Small intestine (tissue), 16 donors: ENCODE measurements at places on chromosomes 3 and 15.

DNA sequence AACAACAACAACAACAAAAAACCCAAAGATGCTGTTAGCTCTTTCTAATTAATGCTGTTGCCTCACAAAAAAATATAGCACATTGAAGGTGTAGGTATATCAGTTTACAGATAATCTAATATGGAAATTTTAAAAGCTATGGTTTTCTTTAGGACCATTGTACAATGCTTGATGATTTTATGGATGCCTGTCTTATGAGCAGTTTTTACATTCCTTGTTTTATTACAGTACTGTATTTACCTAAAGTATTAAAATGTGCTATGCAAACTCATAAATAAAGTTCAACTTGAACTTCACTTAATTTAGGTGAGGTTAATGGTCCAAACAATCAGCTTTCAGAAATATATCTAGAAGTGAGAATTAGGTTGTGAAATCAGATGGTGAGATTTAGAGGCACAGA, 212.2 kb upstream of the GOLIM4 start:
- no peak for DNase-seq

- peak; percentile 12 for DNase-seq
Measured at GRCh38 chr15:90597577-90597976, 67.9 kb downstream of the CRTC3 start.

GRCh38 chr3:21544076-21544462, 206.9 kb downstream of the ZNF385D start:
- DNase-seq = no peak

DNA sequence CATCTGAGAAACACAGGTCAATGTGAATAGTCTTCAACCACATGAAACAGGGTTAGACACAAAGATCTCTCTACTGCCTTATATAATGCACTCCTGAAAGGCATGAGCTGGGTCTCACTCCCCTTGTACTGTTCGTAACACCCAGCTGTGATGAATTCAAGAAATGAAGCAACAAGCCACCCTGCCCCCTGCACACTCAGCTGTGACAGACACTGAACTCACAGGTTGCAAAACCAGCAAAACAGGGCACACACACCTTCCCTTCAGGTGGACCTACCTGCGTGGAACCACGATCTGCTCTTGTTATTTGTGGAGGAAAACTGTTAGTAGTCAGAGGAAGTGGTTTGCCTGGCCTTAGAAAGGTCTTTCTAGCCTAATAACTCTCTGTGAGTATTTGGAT, 64.5 kb downstream of the CERS3 start:
- DNase-seq = no peak

DNA sequence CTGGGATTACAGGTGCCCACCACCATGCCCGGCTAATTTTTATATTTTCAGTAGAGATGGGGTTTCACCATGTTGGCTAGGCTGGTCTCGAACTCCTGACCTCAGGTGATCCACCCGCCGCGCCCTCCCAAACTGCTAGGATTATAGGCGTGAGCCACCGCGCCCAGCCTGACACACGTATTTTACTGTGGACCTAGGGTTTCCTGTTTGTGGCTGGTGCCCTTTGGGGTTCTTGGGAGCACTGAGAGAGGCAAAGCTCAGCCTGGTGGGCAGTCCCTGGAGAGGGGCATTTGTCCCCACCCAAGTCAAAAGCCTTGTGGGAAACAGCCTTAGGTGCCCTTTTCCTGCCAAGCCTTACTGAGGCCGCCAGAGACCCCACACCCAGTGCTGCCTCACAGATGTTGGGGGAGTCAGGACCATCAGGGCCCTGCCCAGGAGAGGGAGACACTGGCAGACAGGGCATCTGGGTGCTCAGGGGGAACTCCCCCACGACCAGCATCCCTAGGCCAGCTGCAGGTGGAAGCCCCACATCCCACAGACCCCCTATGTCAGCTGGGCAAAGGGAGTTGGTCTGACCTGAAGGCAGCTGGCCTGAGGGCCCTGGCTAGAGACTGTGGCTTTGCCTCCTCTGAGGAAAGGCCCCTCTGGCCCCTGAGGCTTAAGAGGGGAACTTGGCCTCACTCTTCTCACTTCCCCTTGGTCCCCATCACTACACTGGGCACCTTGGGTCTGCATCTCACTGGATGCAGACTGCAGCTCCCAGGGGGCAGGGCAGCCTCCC, 35.1 kb downstream of the DNAH1 start:
- no peak for DNase-seq

DNA sequence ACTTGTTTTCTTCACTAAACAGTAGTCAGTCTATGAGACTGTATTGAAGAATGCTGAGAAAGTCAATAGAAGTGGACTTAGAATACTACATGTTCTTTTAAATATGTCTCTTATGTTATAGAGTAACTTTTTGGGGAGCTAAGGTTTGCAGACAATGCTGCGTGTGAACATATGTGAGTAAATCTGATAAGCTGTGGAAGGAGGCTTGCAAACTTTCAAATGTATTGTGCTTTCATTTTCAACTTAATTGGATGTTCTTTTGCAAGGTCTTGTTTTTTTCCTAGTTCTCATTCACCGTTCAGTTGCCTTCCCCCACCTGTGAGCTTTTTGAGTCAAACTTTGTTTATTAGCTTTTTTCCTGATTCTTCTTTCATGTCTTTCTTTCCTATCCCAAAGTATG, 176.2 kb downstream of the LPP start:
- no peak for DNase-seq

DNA sequence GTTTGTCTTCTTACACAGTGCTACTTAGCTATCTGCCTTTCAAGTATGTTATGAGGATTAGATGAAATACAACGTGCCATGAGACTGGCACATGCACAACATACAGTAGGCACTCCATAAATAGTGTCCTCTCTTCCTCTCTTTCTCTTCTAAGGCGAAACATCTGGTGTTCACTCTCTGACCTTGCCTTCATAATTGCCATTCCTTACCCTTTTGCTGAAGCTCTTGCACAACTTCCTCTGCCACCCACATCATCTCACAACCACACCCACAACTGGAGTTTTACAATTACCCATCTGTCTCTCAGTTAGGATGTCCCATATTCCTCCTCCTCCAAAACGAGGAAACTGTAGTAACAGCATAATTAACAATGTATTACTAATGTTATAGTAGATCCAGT, 26.4 kb upstream of the ACP3 start:
- DNase-seq = peak; percentile 41

DNA sequence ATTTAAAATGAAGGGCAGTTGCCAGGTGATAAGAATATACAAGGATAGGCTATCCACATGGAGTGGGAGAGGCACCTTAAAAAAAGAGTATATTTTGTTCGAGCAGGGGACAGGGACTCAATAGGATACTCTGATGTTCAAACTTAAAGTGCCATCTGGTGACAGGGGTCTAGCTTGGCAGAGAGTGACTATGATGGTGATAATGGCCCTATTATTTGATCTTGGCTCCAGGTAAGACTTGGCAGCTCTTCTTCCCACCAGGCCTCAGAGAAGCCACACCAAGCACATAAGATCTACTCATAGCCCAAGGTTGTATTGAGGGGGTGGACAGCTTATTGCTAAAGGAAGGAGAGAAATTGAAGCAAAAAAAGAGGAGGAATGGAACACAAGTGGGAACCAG, 109.0 kb upstream of the MANF start:
- no peak for DNase-seq

DNA sequence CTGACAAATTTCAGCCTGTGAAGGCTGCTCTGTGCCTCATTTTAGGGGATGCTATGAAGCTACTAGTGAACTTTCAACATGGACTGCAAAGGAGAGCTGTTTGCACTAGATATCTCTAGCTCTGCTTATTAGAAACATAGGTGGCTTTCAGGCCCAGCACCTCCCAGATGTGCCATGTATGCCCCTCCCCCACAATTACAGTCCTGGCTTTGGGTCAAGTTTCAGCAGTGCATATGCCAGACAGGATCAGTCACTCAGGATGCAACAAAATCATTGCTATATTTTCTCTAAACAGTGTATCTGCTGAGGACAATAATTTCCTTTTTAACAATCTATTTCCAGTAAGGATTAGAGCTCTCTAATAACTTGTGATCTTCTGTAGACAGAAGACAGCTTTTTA, 178.8 kb upstream of the STAC start:
- no peak for DNase-seq

DNA sequence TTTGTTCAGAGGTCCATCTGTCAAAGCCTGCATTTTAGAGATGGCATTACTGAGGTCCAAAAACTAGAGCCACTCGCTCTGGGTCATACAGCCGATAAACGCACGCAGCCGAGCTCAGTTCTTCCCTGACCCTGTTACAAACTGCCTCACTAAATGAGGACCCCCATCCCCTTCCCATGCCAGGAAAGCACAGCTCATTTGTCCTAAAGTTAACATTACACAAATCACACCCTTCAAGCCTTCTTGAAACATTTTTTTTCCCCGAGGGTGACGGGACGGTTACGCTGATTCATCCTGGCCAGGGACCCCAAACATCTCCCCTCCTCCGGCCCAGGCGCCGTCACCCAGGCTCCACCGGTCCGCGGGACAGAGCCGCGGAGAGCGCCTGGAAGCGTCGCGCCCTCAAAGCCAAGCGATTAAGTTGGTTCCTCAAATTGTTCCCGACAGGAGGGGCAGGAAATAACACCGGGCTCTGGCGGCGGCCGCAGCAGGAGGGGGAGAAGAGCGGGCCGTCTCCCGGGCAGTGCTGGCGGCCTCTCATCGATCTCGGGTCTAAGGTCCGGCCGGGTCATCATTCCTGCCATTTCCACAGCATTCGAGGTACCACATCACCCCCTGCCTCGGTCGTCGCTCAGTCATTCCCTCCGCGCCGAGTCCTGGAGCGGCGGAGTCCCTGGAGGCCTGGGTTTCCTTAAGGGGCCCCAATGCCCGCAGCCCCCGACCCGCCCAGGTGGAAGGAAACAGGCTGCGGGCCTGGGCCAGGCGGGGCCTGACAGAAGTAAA, 619 bp upstream of the CMTM8 start:
- peak; percentile 66 for DNase-seq

- no peak for DNase-seq
Measured at GRCh38 chr3:11539218-11539617, 104.5 kb downstream of the VGLL4 start.

GRCh38 chr15:68550498-68551295, 28.1 kb upstream of the CORO2B start:
- DNase-seq = peak; percentile 55

GRCh38 chr3:52318186-52318816, 2.2 kb downstream of the DNAH1 start:
- no peak for DNase-seq

- DNase-seq = no peak
Measured at GRCh38 chr3:24296441-24297205, 198.0 kb downstream of the THRB start.

- no peak for DNase-seq
Measured at GRCh38 chr3:142577696-142578328, 721 bp downstream of the ATR start.

- DNase-seq = no peak
Measured at GRCh38 chr3:151726016-151726415, 7.7 kb upstream of the AADACL2 start.

DNA sequence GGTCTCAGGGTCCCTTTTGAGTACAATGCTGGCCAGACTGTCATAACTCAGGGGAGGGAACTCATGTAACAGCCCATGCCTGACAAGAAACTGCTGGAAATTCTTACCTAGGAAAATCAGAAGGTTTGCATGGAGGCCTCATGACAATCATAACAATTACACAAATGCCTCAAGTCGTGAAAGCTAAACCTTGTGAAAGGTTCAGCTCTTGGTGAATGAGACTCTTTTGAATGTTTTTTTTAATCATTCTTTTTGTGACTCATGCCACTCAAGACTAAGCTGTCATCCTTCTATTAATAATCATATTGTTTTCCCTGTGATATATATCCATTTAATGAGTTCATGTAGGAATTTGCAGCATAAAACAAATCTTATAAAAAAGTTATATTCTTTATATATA, 61.4 kb upstream of the LEKR1 start:
- DNase-seq = no peak

- DNase-seq = no peak
Measured at GRCh38 chr3:139199421-139200010, 144.3 kb upstream of the MRPS22 start.

GRCh38 chr15:101326462-101327146, 31.6 kb upstream of the SNRPA1 start:
- no peak for DNase-seq

DNA sequence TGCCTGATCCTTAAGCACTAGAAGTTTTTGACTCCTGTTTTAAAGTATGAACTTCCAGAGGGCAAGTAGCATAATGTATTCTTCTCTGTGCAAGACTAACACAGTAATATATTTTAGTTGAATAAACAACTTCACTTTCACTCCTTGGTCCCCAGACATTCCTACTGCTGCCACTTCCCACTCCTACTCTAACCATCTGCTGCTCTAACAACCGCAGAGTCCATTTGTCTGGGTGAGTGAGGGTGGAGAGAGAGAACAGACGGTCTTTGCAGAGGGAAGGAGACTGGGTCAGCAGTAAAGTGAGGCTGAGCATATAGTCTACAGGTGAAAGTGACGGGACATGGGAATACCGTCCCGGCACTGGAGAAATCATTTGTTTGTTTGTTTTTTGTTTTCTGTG, 301.0 kb upstream of the SLCO3A1 start:
- DNase-seq = no peak

DNA sequence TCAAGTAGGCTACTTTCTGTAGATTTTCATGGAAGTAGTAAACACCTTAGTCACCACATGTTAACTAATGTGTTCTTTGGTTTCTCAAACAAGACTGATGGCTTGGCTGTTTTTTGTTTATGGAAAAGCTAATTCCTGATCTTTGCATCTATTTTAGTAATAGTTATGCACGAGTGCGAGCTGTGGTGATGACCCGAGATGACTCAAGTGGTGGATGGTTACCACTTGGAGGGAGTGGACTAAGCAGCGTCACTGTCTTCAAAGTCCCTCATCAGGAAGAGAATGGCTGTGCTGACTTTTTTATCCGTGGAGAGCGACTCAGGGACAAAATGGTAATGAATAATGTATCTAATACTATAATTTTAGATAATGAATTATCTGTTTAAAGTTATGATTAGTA, 46.6 kb downstream of the SPRED1 start:
- no peak for DNase-seq

DNA sequence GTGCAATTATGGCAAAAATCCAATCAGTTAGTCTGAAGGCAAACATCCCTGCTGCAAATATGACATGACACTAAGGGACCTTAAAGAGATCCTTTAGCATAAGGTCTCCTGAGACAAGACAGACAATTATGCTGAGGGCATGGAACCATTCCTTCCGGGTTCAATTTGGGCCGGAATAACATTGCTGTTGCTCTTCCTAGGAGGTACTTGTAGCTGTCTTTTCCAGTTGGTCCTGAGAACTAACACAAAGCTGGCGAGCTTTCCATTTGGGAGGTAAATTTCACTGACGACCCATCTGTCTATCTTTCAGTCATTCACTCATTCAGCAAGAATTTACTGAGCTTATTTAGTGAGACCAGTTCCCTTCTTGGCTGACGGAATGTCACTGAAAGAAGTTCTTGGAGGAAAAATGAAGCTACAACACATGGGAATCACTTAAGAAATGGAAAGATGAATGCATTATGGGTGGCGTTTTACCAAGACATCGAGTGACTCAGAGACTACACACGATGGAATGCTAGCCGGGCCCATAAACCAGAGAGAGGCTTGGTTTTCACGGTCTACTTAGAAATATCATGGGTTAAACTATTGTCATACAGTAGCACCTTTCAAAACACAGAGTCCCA, 215.5 kb downstream of the PDZRN3 start:
- no peak for DNase-seq
